ENCODE measurements at places on chromosomes 16 and 17. TPM values are rescaled to one million over a fixed set of nuclear protein-coding genes. Genes with fewer than 3 reads are reported as not detected.

TSPOAP1 gene
- total RNA-seq = 0.18 TPM

CD300LD gene
- total RNA-seq = not detected

- H3K4me1 ChIP-seq = peaks cover 29% of the 10 kb centered on the region
- no peak overlapping the region for H3K4me3 ChIP-seq
- H3K27ac ChIP-seq = no peak overlapping the region
- peaks cover 68% of the 10 kb centered on the region for H3K36me3 ChIP-seq
- DNase-seq = peak; percentile 19
- no peaks in the 10 kb centered on the region for H3K27me3 ChIP-seq
Observed at GRCh38 chr17:57982452-57983170, 5.4 kb downstream of the VEZF1 start.

- H3K4me3 ChIP-seq = no peak overlapping the region
- H3K27me3 ChIP-seq = no peaks in the 10 kb centered on the region
- H3K36me3 ChIP-seq = peaks cover 30% of the 10 kb centered on the region
- H3K27ac ChIP-seq = no peak overlapping the region
Observed at GRCh38 chr17:18246880-18247612, 11.5 kb downstream of the FLII start.

DNA sequence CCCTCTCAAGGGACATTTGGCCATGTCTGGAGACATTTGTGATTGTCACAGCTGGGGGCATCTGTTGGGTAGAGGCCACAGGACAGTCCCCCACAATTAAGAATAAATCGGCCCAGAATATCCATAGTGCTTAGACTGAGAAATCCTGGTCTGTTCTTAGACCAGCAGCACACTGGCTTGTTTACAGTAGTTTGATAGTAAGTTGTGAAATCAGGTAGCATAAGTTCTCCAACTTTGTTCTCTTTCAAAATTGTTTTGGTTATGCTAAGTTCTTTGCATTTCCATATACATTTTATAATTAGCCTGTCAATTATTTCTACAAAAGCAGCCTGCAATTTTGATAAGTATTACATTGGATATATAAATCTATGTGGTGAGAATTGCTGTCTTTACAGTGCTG lies 6.8 kb downstream of the MGRN1 start:
- DNase-seq = no peak
- no peak overlapping the region for H3K4me3 ChIP-seq
- H3K27me3 ChIP-seq = no peaks in the 10 kb centered on the region
- H3K27ac ChIP-seq = no peak overlapping the region
- no peaks in the 10 kb centered on the region for H3K36me3 ChIP-seq
- peaks cover 9% of the 10 kb centered on the region for H3K4me1 ChIP-seq

GRCh38 chr17:1571341-1571704 lies 8.7 kb upstream of the PITPNA start:
- peaks cover 6% of the 10 kb centered on the region for H3K4me1 ChIP-seq
- no peaks in the 10 kb centered on the region for H3K36me3 ChIP-seq
- DNase-seq = no peak
- no peak overlapping the region for H3K4me3 ChIP-seq

DNA sequence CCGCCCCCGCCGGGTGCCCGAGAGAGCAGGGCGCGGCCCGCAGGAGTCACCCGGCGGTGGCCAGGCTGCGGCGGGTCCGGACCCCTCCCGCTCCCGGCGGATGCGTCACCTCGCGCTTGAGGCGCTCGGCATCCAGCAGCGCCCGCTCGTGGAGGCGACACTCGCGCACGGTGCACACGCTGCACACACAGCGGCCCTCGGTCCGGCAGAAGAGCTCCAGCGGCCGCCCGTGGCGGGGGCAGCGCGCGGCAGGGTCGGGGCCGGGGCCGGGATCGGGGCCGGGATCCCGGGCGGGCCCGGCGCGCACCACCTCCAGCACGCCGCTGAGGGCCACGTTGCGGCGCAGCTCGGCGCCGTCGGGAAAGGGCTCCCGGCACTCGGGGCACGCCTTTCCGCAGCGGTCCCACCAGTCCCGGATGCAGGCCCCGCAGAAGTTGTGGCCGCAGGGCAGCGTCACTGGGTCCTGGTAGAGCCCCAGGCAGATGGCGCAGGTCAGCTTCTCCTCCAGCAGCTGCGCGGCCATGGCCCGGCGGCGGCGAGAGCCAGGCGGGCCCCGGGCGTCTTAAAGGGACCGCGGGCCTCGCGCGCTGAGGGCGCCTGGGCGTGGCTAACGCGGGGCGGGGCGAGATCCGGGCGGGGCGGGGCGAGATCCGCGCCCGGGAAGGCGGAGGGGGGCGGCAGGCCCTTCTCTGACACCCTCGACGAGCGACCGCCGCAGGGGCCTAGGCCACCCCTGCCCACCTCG lies at the start of gene TRIM65:
Gene TRIM65 (minus strand): TSS at position 537 of the 745 bp plus-strand sequence. CDS start 14 bp downstream, at position 523.
- no peaks in the 10 kb centered on the region for H3K27me3 ChIP-seq
- 0 out of 2 replicates have a peak, but pooled peaks cover 4% of the 10 kb centered on the region for H3K4me1 ChIP-seq
- peak; percentile 77 for DNase-seq
- peak within 1 kb of the TSS; percentile 33 for H3K27ac ChIP-seq
- H3K36me3 ChIP-seq = peaks cover 5% of the 10 kb centered on the region
- peak within 1 kb of the TSS; percentile 77 for H3K4me3 ChIP-seq

GRCh38 chr16:77290451-77291115 lies 91.4 kb downstream of the SYCE1L start:
- H3K27me3 ChIP-seq = no peaks in the 10 kb centered on the region
- H3K4me1 ChIP-seq = peaks cover 40% of the 10 kb centered on the region
- no peak overlapping the region for H3K4me3 ChIP-seq
- DNase-seq = peak; percentile 59
- peak overlapping the region; percentile 82 for H3K27ac ChIP-seq
- H3K36me3 ChIP-seq = no peaks in the 10 kb centered on the region

DNA sequence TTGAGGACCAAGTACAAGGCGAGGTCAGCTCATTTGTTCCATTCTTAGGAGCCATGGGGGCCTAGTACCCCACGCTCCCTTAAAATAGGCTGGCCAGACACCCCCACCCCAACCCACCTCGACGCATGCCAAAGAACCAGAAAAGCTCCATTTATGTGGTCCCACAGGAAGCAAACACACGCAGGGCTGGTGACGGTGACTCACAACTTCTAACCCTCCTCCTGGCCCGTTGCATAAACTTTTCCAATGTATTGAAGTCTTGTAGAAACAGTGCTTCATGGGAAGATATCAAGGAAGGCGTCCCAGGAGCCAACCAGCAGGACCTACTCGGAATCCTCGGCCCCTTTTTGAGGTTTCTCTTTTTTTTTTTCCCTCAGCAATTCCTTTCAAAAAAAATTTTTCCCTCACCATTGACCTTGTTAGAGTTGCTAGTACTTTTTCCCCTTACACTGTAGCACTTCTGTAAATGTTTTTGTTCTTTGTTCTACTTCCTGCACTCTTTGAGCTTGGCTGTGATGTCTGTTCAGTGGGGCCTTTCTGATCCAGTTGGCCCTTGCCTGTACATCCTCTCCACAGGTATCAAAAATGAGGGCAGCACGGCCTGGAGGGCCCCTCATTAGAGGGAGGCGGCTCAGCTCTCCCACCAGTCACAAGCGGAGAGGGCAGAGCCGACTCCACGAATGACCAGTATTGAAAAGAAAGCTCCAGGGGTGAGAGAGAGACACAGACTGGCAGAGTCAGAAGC lies 208.3 kb downstream of the RGS9 start:
- DNase-seq = no peak

All from PC-9 (cell line).